ENCODE measurements at places on chromosomes 1 and 21.

DNA sequence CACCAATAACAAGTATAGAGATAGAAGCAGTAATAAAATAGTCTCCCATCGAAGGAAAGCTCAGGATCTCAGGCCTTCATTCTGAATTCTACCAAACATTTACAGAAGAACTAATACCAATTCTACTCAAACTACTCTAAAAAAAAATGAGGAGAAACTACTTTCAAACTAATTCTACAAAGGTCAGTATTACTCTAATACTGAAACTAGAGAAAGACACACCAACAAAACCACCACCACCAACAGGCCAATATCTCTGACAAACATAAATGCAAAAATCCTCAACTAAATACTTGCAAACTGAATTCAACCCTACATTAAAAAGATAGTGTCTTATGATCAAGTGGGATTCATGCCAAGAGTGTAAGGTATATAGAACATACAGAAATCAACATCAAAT, 1078.4 kb downstream of the KCNT2 start:
- DNase-seq: no peak

GRCh38 chr1:21468599-21468998, 28.7 kb downstream of the NBPF3 start:
- no peak for DNase-seq

DNA sequence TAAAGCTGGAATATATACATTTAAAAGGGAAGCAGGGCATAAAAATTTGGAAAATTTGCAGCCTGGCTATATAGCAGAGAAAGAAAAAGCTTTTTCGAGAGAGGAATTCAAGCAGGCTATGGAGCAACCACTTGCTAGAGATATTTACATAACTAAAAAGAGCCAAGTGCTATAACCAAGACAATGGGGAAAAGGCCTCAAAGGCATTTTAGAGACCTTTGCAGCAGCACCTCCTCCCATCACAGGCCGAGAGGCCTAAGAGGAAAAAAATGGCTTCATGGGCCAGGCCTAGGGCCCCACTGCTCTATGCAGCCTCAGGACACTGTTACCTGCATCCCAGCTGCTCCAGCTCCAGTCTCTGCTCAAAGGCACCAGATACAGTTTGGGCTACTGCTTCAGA, 37.0 kb downstream of the CAPN9 start:
- no peak for DNase-seq

GRCh38 chr21:39153373-39153772, 29.9 kb downstream of the PSMG1 start:
- DNase-seq: no peak

DNA sequence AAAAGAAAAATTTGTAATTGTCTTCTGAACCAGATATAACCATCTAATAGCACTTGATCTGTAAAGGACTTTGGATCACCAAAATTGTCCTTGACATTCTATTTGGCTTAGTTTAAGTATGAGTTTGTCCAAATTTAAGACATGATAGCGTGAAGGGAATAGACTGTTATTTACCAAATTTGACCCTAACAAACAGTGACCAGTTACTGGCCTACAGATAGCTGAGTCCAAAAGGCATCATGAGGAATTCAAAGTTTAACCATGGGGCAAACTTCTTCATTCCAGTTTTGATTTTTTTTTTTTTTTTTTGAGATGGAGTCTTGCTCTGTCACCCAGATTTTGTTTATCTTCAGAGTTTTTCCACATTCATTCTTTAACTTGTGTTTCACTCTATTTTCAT, 38.5 kb downstream of the CLIC4 start:
- DNase-seq: no peak

DNA sequence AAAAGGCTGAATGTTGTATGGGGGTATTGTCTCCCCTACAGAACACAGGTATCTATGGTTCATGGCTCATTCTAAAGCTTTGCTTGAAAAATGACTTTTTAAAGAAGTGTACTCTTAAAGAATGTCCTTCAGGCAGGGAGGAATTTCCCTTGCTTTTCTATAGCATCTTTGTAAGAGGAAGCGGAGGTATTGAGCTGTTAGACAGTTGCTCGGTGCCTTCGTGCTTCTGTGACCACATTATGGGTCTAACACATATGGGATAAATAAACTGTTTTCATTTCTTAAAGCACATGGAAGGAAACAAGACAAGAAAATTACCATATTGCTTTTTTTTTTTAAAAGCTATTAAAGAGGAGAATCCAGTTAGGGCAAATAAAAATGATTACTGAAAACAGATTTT, 182.9 kb downstream of the NTNG1 start:
- DNase-seq: no peak

DNA sequence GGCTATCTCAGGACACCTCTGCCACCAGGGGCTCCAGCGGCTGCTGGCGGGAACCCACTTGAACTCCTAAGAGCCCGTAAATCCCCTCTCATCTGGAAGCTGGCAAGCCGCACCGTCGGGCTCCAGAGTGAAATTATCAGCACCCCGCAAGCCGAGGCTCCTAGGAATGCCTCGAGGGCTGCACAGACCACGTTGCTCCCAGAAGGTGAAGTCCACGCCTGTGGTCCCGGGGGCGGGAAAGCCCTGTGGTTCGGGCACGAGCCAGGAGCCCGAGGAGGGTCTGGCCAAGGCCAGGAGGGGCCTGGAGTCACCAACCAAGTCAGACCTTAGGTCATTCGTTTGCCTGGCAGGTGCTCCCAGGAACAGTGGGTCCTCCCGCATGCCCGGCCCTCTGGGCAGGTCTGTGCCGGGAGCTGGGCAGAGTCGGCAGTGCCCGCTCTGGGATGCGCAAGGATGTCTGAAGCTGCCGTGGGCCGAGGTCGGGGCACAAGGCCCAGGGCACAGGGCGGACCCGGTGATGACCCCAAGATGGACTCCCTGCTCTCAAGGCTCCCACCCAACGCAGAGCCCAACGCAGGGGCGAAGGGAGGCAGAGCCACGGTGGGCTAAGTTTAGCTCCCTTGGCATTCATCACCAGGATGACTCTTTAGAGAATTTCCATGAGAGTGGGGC, 8.9 kb downstream of the ACTRT2 start:
- DNase-seq: no peak

DNA sequence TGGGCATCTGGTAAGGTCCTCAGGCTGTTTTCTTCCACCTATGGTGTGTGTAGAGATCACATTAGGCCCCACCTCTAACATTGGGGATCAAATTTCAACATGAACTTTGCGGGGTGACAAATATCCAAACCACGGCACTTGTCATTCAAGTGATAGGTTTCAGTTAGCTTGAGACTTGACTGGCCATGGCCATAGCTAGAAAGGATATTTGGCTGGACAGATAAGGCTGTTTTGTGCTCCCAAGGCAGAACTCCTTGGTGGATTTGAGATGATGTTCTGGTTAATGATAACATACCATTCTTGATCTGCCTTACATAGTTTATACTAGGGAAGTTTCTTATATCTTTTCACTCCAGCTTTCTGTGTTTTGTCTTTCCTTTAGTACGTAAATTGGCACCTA, 48.5 kb downstream of the CELF3 start:
- DNase-seq: no peak

DNA sequence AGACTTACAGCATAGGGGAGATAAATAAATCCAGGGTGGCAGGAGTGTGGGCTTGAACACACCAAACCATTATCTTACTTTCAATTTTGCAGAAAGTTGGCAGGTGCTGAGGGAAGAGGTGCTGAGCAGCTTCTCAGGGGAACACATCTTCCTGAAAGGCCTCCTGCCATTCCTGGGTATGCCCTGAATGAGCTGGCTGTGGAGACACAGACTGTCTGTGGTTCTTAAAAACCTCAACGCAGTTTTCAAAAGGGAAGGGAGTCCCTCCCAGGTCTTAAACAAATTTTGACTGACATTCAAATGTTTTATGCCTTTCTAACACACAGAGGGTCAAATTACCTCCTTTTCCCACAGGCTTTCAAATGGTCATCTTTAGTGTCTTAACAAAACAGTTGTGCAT, 166.9 kb downstream of the TNFSF18 start:
- no peak for DNase-seq

DNA sequence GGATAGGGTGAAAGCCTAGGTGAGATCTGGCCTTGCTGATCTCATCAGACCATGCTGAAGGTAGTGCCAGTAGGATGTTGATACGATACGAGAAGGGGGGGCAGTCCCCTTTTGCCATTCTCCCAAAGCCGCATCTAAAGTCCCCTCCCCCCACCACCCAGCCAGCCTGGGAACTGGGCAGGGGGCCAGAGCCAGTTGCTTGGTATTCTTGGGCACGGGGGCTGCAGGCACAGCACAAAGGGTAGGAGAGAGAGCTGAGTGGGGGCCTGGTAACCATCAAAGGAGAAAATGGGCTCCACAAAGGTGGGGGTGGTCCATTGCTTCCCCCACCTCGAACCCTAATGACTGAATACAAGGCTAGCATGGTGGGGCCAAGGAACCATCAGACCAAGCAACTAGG, 5.4 kb downstream of the PEA15 start:
- DNase-seq: peak; percentile 66

- DNase-seq: no peak
Observed at GRCh38 chr1:159341736-159342135, 39.6 kb downstream of the FCER1A start.

- DNase-seq: no peak
Observed at GRCh38 chr1:227792216-227793078, 23.0 kb upstream of the PRSS38 start.

DNA sequence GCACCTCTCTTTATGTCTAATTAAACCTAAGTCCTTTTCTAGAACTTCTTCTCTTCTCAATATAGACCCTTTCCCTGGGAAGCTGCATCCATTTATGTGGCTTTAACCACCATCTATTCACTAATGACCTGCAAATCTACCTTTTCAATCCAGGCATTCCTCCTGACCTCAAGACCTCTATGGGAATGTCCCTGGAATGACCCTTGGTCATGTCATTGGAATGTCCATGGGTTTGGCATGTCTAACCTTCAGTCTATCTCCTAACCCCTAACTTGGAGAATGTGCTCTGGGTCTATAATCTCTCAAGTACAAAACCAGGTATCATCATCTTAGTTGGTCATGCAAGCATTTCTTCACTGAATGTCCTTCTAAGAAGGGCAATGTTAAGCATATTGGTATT, 196.1 kb downstream of the KCNH1 start:
- no peak for DNase-seq

Data from spinal cord (tissue), 10 donors.